ENCODE measurements at places on chromosomes 16 and 17. TPM values are rescaled to one million over a fixed set of nuclear protein-coding genes. Genes with fewer than 3 reads are reported as not detected.

DNA sequence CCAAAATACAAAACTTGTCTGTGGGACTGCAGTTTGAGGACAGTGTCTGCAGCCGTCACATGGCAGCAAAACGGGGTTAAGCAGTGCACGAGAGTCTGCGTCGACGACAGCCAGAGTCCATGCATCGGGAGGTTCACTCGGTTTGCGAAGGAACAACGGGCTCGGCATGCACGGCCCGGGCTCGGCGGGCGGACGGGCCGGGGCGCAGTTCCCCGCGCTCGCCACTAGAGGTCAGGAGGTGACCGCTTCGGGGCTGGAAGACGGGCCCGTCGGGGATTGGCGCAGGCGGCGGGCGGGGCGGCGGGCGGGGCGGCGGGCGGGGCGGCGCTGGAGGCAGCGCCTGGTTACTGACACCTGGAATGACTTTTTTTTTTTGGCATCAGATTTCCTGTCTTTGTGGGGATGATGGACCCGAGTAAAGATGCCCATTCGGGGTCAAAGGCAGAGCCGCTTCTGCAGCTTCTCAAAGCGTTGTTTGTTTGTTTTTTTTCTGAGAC, 6.5 kb downstream of the SCGB1C2 start:
- DNase-seq, result no peak

DNA sequence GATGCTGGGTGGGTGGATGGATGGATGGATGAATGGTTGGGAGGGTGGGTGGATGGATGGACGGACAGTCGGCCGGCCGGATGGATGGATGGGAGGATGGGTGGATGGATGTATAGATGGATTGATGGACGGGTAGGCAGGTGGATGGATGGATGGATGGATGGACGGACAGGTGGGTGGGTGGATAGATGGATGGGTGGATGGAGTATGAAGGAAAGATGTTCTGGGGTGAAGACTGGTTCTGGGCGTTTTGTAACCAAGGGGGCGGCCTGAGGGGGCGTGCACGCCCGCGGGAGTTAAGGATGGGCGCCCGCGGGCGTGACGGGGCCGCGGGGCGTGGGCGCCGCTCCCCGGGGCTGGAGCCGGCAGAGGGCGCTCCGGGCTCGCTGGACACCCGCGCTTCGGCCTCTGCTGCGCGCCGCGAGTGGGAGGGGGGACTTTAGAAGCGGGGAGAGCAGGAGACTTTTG, at the start of gene NECAB2:
NECAB2 (plus strand) TSS at position 407 of the 468 bp plus-strand sequence. CDS start 405 bp downstream, outside the sequence.
- DNase-seq, result no peak

DNA sequence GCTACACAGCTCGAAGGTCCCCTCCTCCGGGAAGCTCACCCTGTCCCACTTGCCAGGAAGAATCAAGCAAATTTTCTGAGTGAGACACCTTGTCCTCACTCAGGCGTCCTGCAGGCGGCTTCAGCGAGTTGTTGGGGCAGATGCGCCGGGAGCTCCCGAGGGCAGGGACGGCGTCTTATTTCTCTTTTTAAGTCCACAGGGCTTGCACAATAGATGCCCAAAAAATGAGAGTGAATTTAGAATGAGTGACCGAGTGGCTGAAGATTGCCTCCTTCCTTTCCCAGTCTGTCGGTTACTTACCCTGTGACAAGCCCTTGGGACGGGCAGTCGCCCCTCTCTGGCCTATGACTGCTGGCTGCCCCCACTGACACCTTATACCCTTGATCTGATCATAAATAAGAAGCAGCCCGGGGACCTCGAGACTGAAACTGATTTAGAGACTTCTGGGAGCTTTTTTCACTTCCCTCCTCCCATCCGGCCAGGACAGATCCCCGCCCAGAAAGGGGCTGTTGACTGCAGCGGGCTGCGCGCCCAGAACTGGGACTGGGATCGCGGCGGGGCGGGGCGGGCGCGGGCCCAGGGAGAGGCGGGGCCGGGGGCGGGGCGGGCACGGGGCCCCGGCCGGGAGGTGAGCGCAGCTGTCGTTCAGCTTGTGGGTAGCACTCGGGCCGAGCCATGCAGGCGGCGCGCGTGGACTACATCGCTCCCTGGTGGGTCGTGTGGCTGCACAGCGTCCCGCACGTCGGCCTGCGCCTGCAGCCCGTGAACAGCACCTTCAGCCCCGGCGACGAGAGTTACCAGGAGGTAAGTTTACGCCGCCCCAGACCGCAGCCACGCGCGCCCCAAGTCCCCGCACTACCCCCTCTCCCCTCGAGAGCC, at the start of gene TTYH2:
TTYH2 (plus strand) TSS at position 659 of the 879 bp plus-strand sequence; CDS start at position 676, 17 bp downstream.
- DNase-seq, result peak; percentile 70

- DNase-seq, result no peak
Observed at GRCh38 chr16:82960918-82961317, 334.1 kb downstream of the CDH13 start.

TCAP gene
- 3.3 TPM for total RNA-seq

- no peak for DNase-seq
Observed at GRCh38 chr16:85303354-85303883, 191.1 kb upstream of the CIBAR2 start.

DNA sequence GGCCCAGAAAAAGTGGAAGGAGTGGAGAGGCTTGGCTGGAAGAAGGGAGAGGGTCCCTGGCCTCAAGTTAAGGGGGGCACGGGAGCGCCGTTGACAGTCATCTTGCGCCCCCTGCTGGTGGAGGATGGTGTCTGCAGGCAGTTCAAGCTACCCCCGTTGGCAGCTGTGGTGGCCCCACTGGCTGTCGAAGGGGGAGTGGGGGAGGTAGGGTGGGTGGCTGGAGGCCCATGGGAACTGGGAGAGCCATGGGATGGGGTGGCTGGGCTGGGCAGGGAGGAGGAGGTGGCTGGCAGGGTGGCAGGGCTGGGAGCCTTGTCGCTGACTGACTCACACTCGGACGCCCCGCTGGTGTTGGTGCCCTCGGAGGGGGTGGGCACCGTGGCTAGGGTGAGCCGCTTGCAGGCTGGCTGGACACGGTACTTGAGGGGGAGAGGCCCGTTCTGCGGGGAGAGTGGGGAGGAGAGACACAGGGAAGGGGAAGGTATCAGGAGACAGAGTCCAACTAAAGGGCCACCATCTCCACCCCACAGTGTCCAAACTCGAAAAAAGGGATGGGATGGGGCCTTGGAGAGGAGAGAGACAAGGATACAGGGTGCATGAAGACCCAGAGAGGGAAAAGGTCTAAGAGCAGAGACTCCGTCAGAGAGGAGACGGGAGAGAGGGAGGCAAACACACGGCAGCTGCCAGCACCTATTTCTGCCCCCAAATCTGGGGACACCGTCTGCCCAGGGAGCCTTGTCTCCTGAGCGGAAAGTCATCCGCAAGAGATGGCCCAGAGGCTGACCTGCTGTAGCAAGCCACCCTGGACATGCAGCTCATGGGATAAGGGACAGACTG, 5.2 kb downstream of the CISD3 start:
- no peak for DNase-seq

MLKL gene
- total RNA-seq, result 5.2 TPM

DNA sequence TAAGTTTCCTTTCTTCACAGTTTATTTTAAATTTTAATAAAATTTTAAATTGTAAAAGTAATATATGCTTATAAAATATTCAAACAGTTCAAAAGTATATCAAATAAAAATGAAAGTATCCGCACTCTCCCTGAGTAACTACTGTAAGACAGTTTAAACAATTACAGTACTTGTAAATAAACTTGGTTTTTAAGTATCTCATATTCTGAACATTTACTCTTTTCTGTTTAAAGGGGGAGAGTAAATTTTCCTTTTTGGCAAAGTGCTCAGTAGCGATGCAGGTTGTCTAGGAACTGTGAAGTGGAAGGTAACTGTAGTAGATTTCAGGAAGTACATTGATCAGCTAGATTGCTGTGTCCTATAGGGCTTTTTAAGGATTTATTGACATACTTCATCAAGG, 28.8 kb downstream of the AATF start:
- DNase-seq, result no peak

MFAP4 gene
- total RNA-seq, result 123 TPM

- no peak for DNase-seq
Observed at GRCh38 chr17:42679492-42680330, 1.9 kb downstream of the CCR10 start.

LAT gene
- total RNA-seq, result 1.0 TPM

DNA sequence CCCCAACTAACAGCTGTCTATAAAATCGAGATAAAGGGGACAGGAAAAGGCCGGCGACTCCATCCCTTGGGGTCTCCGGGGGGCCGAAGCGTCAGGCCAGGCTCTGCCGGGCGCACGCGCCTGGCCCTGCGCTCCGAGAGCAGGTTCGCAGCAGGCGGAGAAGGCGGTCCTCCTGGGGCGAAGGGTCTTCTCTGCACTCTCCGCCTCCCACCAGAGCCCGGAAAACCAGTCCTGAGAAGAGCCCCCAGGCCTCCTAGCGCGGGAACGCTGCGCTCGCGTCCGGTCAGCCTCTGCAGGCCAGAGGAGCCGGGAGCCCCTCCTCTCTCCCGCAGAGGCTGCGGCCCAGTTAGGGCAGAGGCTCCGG, 5.1 kb downstream of the FOXF1 start:
- no peak for DNase-seq

GID4 gene
- 9.5 TPM for total RNA-seq

DNA sequence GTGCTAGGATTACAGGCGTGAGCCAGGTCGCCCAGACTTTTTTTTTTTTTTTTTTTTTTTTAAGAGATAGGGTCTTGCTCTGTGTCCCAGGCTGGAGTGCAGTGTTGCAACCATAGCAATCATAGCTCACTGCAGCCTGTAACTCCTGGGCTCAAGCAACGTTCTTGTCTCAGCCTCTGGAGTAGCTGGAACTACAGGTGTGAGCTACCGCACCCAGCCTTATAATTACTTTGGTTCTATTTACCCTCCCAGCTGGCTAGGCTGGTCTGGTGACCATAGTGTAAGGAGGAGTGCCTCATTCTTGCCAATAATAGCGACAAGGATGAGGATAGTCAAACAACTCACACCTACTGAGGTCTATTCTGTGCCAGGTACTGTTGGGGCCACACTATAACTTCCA, 39.6 kb upstream of the USP7 start:
- DNase-seq, result no peak

GRCh38 chr17:4588391-4588790, 4.1 kb downstream of the SMTNL2 start:
- DNase-seq, result no peak

DNA sequence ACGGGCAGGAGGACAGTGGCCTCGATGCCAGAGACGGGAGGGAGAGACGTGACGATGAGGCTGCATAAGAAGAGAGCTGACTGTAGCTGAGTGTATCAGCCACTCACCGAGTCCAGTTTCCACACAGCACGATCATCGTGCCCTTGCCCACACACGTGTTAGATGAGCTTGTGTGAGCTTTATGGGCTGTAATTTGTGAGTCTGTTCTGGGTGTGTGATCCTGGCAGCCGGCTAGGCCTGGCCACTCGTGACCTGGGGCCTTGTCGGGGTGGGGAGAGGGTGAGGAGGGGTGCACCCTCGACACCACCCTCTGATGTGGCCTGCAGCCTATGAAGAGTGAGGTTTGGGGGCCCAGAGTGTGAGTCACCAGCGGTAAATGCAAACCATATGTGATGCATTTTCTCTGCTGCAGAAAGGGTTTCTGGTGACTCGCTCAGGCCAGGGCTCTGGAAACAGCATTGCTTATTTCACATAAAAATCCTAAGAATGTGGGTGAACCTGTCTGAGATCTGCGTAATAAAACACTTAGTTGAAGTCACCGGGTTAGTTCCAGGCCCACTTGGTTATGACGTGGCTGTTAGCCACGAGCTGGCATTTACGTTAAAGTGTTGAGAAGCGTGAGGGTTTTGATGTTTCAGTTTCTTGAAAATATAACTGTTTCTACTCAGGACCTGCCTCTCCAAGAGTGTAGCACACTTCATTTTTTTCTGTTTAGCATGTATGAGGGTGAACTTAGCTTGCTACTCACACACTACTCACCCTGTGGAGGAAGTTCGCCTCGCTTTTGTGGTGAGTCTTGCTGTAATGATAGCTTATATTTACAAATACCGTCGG, 4.2 kb downstream of the METRNL start:
- no peak for DNase-seq

GRCh38 chr17:71453876-71454422, 666.9 kb upstream of the SOX9 start:
- no peak for DNase-seq

DNA sequence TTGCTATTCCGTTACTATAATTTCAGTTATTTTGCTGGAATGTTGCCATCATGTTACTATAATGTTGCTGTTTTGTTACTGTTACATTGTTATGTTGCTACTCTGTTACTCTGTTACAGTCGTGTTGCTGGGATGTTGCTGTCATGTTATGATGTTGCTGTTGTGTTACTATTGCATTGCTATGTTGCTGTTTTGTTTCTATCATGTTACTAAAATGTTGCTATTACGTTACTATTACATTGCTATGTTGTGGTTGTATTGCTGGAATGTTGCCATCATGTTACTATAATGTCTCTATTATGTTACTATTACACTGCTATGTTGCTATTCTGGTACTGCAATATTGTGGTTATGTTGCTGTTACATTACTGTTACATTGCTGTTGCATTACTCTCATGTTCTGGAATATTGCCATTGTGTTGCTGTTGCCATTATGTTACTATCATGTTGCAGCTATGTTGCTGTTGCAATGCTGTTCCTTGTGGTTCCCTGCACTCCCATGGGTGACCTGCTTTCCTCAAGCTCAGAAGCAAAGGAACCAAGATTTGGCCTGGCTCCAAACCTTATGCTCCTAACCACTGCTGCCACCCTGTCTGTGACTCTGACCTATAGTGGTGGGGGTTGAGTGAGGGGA, 64.4 kb downstream of the ABCC6 start:
- no peak for DNase-seq

- no peak for DNase-seq
Observed at GRCh38 chr16:57356547-57356946, 2.0 kb upstream of the CCL22 start.

- DNase-seq, result no peak
Observed at GRCh38 chr16:67304020-67304419, 22.5 kb downstream of the KCTD19 start.

TBC1D3H gene
- total RNA-seq, result not detected

DNA sequence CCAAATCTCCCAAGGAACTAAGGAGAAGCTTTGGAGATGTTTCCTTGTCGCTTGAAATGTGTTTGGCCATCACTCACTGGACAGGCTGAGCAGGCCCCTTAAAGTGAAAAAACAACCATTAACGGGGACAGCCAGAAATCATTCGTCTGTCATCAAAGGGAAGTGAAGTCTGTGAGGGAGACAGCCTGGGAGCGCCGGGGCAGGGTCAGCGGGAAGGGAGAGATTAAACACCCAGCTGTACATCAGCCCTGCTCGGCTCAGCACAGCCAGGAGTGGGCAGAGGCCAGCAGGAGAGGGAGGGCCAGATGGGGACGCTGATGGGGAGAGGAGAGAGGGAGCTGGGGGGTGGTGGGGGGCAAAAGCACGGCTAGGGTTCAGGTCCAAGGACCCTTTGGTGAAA, 105.1 kb downstream of the SDK2 start:
- DNase-seq, result no peak

Measured in urinary bladder (tissue), 4 donors.